ENCODE measurements at places on chromosomes 2 and 18.

- DNase-seq = peak; percentile 31
These were observed at the start of gene ARL4C for GRCh38 chr2:234496835-234497593. Gene ARL4C, minus strand, starts transcription at chr2:234497081. Its CDS starts 495 bp downstream, at chr2:234496586.

GRCh38 chr2:61144697-61145268 lies 17.2 kb upstream of the C2orf74 start:
- peak; percentile 97 for DNase-seq

DNA sequence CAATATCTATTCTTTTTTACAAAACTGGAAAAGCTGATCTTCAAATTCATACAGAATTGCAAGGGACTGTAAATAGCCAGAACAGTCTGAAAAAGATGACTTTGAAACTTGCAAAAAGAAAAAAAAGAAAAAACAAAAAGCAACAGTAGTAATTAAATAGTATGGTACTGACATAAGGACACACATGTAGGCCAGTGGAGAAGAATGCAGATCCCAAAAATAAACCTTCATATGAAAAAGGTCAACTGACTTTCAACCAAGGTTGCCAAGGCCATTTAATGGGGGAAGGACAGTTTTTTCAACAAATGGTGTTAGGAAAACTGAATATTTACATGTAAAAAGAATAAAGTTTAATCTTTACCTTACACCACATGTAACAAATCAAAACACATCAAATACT lies 111.8 kb downstream of the USP34 start:
- DNase-seq = no peak

GRCh38 chr2:88355486-88355885 lies 97.0 kb downstream of the FOXI3 start:
- DNase-seq = no peak

DNA sequence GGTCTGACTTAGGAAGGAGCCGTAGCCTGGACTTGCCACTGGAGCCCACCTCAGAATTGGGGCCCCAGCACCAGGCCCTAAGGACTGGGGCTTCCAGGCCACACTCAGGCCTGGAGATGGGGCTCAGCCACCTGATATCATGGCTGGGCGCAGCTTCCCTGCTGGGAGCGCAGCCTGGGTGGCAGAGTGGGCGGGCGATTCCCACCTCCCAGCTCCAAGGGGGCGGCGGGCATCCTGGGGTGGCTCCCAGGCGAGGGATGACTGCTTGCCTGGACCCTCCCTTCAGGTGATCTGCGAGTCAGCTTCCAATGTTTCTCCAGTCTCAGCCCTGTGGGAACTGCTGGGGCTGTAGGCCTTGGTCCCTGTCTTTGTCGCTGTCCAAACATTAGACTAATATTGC lies 20.1 kb downstream of the GPR35 start:
- DNase-seq = no peak

DNA sequence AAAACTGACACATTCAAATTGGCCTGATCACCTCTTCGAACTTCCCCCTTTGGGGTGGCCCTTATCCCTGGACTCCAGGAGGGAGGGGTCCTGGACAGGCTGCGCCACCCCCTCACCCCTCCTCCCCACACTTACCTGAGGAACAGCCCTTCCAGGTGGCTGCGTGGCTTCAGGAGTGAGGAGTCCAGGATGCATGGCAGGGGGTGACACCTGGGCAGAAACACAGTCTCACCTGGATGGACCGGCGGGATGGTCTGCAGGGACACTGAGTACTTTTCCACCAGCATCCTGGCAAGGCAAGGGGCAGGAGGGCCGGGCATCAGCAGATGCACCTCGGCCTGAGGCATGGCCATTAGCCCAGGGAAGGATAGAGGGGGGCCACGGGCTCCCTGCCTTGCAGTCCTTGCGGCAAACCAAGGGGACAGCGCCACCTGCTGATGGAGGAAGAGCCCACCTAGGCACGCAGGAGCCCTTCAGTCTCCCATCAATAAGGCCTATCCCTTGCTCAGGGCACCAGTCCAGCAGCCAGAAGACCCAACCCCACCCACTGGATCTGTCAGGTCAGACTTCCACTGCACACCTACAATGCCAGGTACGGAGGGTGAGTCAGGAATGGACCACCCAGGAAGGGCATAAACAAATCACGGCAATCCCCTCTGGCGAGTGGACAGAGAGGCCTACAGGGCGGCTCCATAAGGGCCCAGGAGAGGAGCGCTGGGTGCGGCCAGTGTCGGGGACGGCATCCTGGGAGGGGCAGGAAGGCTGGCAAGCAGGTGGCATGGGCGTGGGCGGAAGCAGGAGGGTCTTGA lies 26.0 kb downstream of the FAM178B start:
- peak; percentile 74 for DNase-seq

GRCh38 chr2:236054125-236054524 lies 114.1 kb downstream of the GBX2 start:
- peak; percentile 40 for DNase-seq

DNA sequence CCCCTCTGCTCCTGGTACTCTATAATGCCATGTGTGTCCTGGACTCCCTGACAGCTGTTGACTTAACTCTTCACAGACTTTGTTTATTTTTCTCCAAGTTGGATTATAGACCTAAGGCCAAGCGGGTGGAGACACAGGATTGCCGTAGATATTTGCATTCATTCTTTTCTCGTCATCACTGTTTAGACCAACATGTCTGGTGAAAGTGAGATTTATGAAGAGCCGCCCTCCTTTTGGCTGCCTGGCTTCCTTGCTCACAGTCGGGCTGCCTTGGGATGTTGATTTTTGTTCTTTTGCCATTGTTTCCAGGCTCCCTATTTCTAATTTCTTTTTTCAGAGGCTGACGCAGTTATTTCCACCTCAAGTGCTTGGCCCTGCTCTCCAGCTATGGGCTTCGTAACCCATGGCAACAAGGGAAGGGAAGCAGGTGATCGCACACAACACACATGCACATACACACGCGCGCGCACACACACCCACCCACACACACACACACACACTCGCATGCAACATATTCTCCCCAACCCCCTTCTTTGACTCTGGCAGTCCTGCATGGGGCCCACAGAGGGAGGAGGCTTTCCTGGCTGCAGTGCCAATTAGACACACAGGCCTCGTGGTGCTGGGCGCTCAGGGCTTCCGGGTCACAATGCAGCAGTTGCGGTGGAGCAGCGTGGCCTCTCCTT lies 296.5 kb downstream of the MTX2 start:
- DNase-seq = peak; percentile 4

- no peak for DNase-seq
These were observed 261.8 kb downstream of the SPAG16 start for GRCh38 chr2:213545964-213546475.

DNA sequence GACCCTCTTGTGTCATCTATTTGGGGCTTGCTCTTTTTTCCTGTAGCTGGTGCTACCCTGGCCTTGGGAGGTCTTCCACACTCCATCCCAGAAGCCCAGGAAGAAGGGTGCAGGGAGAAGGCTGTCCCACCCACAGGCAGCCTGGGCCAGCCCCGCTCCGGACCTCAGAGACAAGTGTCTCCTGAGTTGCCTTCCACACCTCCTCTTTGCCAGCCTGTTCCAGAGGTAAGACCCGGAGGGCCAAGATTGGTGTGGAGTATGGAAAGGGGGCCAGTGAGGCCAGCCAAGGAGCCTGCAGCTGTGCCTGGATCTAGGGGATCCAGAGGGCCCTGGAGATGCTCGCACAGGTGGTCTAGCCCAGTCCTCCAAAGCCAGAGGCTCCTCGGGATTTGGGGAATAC lies 40.5 kb downstream of the ST8SIA5 start:
- DNase-seq = no peak

DNA sequence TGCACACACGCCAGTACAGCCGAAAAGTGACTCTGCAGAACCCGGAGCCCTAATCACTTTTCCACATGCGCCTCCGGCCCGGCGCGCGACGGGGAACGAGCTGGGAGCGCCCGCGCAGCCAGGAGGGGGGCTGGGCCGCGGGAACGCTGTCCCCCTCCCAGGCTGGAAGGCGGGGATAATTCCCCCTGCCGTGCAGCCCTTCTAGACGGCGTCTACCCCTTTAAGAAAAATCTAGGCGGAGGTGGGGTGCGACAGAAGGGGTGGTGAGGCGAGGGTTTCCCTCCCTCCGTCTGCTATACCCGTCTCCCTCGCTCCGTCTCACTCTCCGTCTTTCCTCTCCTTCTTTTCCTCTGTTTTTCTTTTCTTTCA lies 2.4 kb downstream of the CYP26B1 start:
- no peak for DNase-seq

DNA sequence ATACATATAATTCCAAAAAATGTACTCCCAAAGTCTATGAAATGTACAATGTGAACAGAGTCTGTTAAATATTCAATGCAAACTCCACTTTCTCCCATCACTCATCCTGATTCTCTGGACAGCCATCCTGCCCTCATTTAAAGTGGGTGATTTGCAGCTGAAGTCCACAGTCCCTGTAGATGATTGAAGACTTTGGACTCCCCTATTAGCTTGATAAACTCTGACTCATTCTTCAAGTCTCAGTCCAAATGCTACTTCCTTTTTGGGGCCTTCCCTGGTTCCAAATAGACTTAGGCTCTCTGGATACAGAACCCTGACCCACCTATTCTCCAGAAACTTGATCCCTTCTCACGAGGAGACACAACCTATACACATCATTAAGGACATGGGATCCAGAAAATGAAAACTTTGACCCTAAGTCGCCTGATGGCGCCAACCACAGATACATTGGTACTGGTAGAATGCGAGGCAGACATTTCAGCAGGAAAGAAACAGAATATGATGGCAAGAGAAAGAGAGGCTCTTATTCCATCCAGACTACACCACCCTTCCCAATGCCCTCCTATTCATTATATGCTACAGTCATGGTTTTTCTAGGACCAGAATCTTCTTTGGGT lies 122.7 kb downstream of the VIT start:
- no peak for DNase-seq

DNA sequence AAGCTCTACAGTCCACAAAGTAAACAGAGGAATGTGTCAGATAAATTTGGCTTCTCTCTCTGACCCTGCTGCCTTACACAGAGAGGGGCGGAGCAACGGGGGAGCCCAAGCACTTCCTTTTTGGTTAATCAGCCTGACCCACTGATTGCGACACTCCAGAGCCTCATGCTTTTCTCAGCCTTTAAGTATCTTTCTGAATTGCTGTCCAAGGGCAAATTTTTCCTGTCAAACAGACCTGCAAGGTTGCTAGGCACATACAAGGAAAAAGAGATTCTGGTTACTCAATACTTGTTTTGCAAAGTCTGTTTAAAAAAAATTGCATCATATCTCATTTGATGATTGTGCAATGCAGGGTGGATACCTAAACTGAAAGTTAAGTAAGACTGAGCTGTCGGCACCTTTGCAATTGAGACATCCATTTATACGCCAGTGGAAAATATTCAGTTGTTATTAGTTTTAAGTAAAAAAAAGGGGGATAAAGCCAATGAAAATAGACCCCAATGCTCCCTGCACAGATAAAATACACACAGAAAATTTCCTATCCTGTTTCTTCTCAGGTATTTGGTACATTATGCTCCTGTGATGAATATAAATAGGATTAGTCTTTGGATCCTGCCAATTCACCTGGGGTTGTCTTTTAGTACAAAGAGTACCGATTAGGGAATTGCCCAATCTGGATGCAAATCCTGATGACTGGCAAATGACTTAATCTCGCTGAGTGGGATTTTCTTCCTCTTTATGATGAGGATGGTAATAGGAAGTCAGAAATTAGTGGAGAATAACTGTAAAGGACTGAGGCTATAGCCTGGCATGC lies 260.2 kb upstream of the TRIB2 start:
- peak; percentile 100 for DNase-seq

- no peak for DNase-seq
These were observed 218.0 kb upstream of the COPS8 start for GRCh38 chr2:236867441-236868260.

- DNase-seq = peak; percentile 54
These were observed 137.8 kb upstream of the RND3 start for GRCh38 chr2:150625303-150625702.

DNA sequence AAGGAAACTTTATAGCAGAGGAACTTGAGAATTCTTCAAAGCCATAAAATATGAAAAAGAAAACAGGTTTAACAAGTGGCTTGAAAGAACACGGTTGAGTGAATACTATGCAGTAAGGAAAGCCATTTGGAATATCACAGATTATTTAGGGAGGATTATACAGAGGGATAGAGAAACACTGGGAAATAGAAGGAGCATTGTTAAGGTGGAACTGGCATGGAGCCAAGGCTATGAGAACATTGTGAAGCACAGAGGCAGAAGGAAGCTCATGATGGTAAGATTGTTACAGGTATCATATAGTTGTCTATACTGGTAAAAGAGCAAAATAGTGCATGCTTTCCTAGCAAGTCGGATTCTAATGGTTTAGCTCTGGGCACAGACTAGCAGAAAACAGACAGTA lies 87.1 kb downstream of the SS18 start:
- DNase-seq = no peak

DNA sequence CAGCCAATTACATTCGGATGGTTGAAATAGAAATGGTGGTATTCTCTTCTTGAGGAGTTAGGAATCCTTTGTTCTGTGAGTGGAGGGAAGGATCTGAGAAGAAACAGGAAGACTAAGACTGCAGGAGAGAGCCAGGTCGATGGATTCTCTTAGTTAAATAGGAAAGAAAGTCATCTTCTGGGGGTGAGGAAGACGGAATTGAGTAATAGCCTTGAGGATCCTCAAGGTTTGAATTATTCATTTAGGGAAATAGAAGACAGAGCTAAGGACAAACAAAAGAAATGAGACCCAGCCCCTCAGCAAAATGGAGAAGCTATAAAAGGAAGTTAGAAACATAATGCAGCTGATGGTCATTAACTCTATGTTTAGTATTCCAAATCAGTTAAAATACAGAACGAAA lies 1.8 kb downstream of the LAPTM4A start:
- DNase-seq = peak; percentile 55

DNA sequence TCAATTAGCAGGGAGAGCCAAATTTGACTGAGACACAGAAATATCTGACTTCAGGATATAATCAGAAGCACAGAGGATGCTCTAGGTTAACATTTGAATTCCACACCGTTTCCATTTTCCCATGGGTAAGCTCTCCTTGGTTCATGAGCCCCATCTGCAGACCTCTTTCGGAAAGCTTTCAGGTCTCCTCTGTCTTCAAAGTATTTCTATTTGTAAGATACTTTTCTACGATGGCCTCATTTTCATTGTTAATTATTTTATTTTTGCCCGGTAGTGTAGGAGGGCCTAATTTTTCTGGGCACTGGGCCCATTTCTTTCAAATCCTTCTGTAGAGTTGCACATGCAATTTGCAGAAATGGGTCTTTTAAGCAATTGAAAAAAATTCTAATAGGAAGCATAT lies 53.8 kb downstream of the LRPPRC start:
- DNase-seq = peak; percentile 4

DNA sequence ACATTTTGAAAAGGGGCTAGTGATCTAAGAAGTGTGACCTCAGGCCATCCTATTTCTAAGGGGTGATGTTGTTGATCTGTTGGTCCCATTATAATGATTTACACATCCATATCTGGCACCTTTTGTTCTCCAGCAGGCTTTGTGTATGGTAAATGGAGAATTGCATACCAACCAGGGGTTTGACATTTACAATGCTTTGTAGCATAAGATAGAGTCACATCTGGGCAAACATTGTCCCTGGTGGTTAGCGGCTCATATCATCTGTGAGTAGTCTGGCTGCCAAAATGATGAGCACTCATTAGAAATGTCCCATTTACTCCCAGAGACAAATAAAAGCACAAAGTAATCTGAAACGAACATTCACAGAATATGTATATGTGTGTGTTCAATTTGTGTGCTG lies 1775.5 kb upstream of the CELF4 start:
- DNase-seq = no peak

All from fibroblast of mammary gland (primary cell).